Fibroblast of lung (primary cell): ENCODE measurements at places on chromosomes 12 and 14. TPM values are rescaled to one million over a fixed set of nuclear protein-coding genes. Genes with fewer than 3 reads are reported as not detected.

Gene EVL
- 12.8 and 23.5 TPM in 2 replicates for total RNA-seq

Gene AQP2
- total RNA-seq, result not detected in 2 replicates

Gene SOX5
- total RNA-seq, result 16.4 and 32.0 TPM in 2 replicates

Gene TMCC3
- 0.33 and 0.51 TPM in 2 replicates for total RNA-seq

Gene ACOT6
- not detected in 2 replicates for total RNA-seq

Gene ITGB7
- 0.26 and 0.50 TPM in 2 replicates for total RNA-seq

Gene WNT5B
- total RNA-seq, result 40.3 and 105 TPM in 2 replicates

Gene DNAJC22
- total RNA-seq, result 4.6 and 4.8 TPM in 2 replicates

Gene RFLNA
- total RNA-seq, result 0.26 TPM in 1 of 2 replicates, not detected in the other

Gene CD27
- total RNA-seq, result 0.17 TPM in 1 of 2 replicates, not detected in the other

Gene GAS2L3
- 18.7 and 33.4 TPM in 2 replicates for total RNA-seq

Gene B4GALNT1
- total RNA-seq, result 0.51 and 2.3 TPM in 2 replicates

Gene SCN8A
- total RNA-seq, result 12.8 and 27.2 TPM in 2 replicates

Gene FAM186B
- 0.33 and 0.51 TPM in 2 replicates for total RNA-seq

Gene MMP19
- total RNA-seq, result 3.3 and 7.1 TPM in 2 replicates

Gene ACSS3
- total RNA-seq, result 32.9 and 47.4 TPM in 2 replicates

Gene OAS3
- 2.6 and 3.5 TPM in 2 replicates for total RNA-seq

Gene AMDHD1
- under 0.01 and 0.33 TPM in 2 replicates for total RNA-seq

Gene PPFIA2
- total RNA-seq, result 0.26 and 2.1 TPM in 2 replicates

Gene GALNT16
- total RNA-seq, result 8.5 and 9.6 TPM in 2 replicates

Gene SLC17A8
- not detected in 2 replicates for total RNA-seq

Gene REP15
- total RNA-seq, result 0.77 and 0.99 TPM in 2 replicates

Gene LTBP2
- 243 and 514 TPM in 2 replicates for total RNA-seq

Gene RAB15
- total RNA-seq, result 3.6 TPM in 2 replicates
